ENCODE measurements at places on chromosomes 6 and 20. TPM values are rescaled to one million over a fixed set of nuclear protein-coding genes. Genes with fewer than 3 reads are reported as not detected.

SIRT5 gene
- total RNA-seq: 9.0 TPM

C20orf202 gene
- total RNA-seq: not detected

TMEM200A gene
- 23.2 TPM for total RNA-seq

LIME1 gene
- 5.8 TPM for total RNA-seq

HLA-DOB gene
- 0.13 TPM for total RNA-seq

THEMIS gene
- total RNA-seq: not detected

ALDH8A1 gene
- total RNA-seq: 0.03 TPM

All from HT1080 (cell line).